ENCODE measurements at places on chromosomes 1 and 21. TPM values are rescaled to one million over a fixed set of nuclear protein-coding genes. Genes with fewer than 3 reads are reported as not detected.

Gene SELP
- total RNA-seq = not detected

Gene AQP10
- total RNA-seq = not detected

Gene SDHC
- 167 TPM for total RNA-seq

Gene KRTAP10-5
- total RNA-seq = not detected

Gene KRTAP27-1
- total RNA-seq = not detected

Gene MRPL39
- 68.8 TPM for total RNA-seq

Gene ANKRD65
- total RNA-seq = 1.2 TPM

Gene ZNF683
- total RNA-seq = not detected

Gene ANGPTL3
- not detected for total RNA-seq

All from GM12878 (cell line).